Right renal cortex interstitium (tissue), 3 donors: ENCODE measurements at places on chromosomes 4 and X. TPM values are rescaled to one million over a fixed set of nuclear protein-coding genes. Genes with fewer than 3 reads are reported as not detected.

HSFX3 gene
- polyA plus RNA-seq: not detected

GABRA4 gene
- 0.12 TPM for polyA plus RNA-seq

DNA sequence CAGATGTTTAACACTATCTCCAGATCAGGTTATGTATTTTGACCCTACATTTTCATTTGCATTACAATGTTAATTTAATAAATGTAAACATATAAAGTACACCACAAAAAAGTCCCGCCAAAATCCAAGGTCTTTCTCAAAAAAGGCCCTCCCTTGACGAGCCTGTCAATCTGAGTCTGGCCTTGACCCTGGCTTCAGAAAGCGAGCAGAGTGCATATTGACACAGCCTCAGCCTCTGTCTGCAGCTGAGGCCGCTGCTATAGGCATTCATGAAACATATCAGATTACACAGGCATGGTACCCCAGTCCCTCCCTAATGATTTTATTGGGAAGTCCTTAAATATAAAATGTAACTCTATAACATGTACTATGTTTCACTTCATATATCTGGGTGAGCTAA is 6.2 kb downstream of the MBNL3 start:
- no peak for DNase-seq

- no peak for DNase-seq
These were observed 115.9 kb downstream of the COX18 start for GRCh38 chr4:72953571-72953970.

ABRAXAS1 gene
- polyA plus RNA-seq: 27.7 TPM

- no peak for DNase-seq
These were observed 23.4 kb downstream of the CCNI start for GRCh38 chr4:77052352-77052751.

FAM47B gene
- not detected for polyA plus RNA-seq

- no peak for DNase-seq
These were observed 4.2 kb upstream of the CDS1 start for GRCh38 chr4:84578540-84579402.

DNA sequence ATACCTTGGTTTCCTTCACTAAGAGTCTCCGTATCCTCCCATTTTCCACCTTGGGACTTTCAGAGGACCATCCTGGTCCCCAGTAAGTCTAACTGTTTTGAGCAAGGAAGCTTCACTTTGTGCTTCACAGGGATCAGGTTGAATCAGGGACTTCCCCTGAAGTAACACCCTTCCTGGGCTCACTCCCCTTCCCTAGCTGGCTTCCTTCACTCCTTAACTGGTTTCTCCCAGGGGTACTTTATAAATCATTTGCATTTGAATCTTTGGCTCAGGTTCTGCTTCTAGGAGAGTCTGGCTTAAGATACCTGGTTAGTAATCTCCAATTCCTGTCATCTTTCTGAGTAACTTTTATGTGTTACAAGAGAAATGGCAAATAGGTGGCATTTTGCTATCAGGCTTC is 24.5 kb upstream of the GRIA2 start:
- DNase-seq: no peak

DNA sequence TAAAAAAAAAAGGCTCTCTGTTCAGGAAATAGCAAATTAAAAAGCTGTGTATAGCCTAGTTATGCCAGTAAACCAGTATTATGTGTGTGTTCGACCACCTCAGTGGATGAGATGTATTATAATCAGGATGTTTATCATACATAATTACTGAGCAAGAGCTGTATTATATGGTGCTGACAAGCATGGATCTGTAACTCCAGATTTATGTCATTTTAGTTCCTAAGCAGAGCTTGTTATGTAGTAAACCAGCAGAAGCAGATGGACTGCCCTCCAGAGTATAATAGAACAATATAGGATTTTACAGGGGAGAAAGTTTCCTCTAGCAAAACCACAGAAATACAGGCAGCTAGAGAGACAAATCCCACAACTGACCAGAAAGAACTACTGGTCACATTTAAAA is 627.4 kb upstream of the EPHA5 start:
- DNase-seq: no peak

DNA sequence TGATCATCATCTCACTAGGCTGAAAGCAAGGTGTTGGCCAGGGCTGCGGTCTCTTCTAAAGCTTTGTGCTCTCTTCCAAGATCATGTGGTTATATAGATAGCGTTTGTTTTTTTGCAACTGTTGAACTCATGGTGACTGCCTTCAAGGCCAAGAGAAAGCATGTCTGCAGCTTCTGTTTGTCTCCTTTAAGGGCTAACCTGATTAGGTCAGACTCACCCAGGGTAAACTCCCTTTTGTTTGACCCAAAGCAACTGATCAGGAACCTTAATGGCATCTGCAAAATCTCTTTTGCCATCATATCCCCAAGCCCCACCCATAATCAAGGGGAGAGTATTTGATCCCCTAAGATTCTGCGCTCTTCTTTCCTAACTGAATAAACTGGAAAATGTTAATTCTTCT is 72.2 kb upstream of the ALG13 start:
- no peak for DNase-seq
